ENCODE measurements at places on chromosomes 12 and 14. TPM values are rescaled to one million over a fixed set of nuclear protein-coding genes. Genes with fewer than 3 reads are reported as not detected.

BEST3 gene
- not detected for total RNA-seq

TAS2R13 gene
- total RNA-seq, result 0.96 TPM

SOAT2 gene
- total RNA-seq, result not detected

OR6C65 gene
- not detected for total RNA-seq

PMCH gene
- 3.1 TPM for total RNA-seq

FAM186B gene
- total RNA-seq, result 0.62 TPM

KCNJ8 gene
- total RNA-seq, result not detected

ADAMTS20 gene
- total RNA-seq, result not detected

GRCh38 chr14:88541324-88541723 lies 13.5 kb downstream of the PTPN21 start:
- no peak for DNase-seq
- H3K27me3 ChIP-seq, result peaks cover 5% of the 10 kb centered on the region
- no peaks in the 10 kb centered on the region for H3K36me3 ChIP-seq
- H3K27ac ChIP-seq, result no peak overlapping the region
- no peak overlapping the region for H3K4me3 ChIP-seq

- H3K4me1 ChIP-seq, result peaks cover 4% of the 10 kb centered on the region
- H3K4me3 ChIP-seq, result no peak overlapping the region
- DNase-seq, result no peak
- peaks cover 2% of the 10 kb centered on the region for H3K36me3 ChIP-seq
Observed at GRCh38 chr14:28765831-28766468, 637 bp upstream of the FOXG1 start.

DNA sequence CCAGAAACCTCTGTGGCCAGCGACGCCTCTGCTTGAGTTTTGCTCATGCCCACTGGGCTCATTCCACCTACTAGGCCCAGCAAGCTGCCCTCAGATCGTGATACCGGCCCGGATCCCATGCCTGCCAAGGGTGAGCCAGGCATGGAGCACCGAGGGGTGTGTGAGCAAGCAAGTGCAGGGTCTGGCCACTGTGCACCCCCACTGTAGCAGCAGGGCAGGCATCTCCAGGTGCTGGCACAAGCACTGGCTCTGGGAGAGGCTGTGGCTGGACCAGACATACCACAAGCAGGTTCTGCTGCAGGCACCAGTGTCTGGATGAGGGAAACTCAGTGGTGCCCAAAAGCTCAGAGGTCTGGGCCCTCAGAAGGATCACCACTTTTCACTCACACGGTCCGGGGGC lies 20.6 kb downstream of the FAM186A start:
- peaks cover 2% of the 10 kb centered on the region for H3K27me3 ChIP-seq
- H3K27ac ChIP-seq, result no peak overlapping the region
- H3K4me1 ChIP-seq, result no peaks in the 10 kb centered on the region
- no peaks in the 10 kb centered on the region for H3K36me3 ChIP-seq
- H3K4me3 ChIP-seq, result no peak overlapping the region
- no peak for DNase-seq

DNA sequence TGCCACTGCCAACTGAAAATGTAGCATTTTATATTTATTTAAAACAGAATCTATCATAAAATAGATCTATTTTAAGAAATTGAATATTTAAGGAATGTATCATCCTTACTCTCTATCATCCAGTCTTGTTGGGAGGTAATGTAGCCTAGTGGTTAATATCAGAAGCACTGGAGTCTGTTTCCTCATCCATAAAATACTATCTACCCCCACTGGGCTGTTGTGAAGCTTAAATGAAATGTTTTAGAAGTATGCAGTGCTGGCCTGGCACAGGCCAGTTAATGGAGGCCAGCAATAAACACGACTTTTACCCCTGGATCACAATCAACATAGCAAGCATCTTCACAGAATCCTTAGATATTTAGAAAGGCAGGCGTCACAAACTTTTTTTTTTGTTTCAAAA lies 188.0 kb downstream of the CAND1 start:
- no peak overlapping the region for H3K27ac ChIP-seq
- H3K27me3 ChIP-seq, result peaks cover 28% of the 10 kb centered on the region
- H3K4me1 ChIP-seq, result peaks cover 12% of the 10 kb centered on the region
- H3K4me3 ChIP-seq, result no peak overlapping the region

DNA sequence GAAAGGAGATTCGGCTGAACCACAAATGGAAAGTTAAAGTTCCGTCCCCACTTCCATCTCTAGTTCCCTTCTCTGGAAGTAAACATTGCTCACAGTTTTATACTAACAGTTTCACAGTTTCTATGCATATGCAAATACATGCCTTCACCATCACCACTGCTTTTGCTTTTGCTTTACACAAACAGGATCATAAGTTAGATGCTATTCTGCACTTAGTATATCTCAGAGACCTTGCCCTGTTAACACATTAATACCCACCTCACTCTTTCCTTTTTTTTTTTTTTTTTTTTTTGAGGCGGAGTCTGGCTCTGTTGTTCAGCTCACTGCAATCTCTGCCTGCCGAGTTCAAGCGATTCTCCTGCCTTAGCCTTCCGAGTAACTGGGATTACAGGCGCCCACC lies 890 bp downstream of the TEP1 start:
- H3K27ac ChIP-seq, result peak overlapping the region; percentile 87
- H3K4me1 ChIP-seq, result peaks cover 40% of the 10 kb centered on the region
- H3K27me3 ChIP-seq, result no peaks in the 10 kb centered on the region
- peaks cover 22% of the 10 kb centered on the region for H3K36me3 ChIP-seq
- peak overlapping the region; percentile 100 for H3K4me3 ChIP-seq

DNA sequence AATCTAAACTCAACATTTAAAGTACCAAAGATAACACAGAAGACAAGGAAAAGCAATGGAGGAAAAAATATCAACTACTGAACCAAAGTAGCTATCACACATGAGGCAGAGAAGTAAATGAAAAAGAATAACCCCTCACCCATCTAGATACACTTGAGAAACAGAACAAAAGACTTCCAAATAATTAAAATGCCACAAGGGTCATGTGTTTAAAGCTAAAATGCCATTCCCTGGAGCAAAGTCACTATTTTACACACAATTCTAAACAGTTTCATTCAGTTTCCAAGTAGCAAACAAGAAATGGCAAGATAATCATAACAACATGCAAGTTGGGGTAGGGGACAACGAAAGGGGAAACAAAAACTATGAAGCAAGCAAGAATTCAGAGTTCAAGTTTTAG lies 12.0 kb downstream of the OSBPL8 start:
- peaks cover 8% of the 10 kb centered on the region for H3K36me3 ChIP-seq
- peaks cover 39% of the 10 kb centered on the region for H3K4me1 ChIP-seq
- H3K4me3 ChIP-seq, result no peak overlapping the region
- no peak for DNase-seq
- no peak overlapping the region for H3K27ac ChIP-seq

DNA sequence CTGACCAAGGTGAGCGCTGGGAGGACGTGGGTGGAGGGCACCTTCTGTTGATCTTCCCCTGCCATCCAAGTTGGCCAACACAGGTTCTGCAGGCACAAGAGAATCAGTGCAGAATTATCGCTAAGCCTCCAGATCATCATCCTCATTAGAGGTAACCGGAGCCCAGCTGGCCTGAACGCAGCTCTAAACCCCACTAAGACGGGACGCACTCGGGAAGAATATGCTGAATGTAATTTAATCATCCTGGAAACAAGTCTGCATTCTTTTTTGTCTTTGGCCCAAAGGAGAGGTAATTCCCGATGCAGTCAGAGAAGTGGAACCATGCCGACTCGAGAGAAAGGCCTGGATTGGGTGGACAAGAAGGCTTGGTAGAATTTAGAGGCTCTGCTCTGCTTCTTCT lies 111.0 kb upstream of the GSC start:
- DNase-seq, result no peak
- H3K4me1 ChIP-seq, result no peaks in the 10 kb centered on the region
- no peaks in the 10 kb centered on the region for H3K27me3 ChIP-seq
- H3K4me3 ChIP-seq, result no peak overlapping the region
- no peak overlapping the region for H3K27ac ChIP-seq

GRCh38 chr12:124073356-124074035 lies 100.5 kb downstream of the ZNF664 start:
- H3K27ac ChIP-seq, result no peak overlapping the region
- no peaks in the 10 kb centered on the region for H3K4me1 ChIP-seq
- no peak overlapping the region for H3K4me3 ChIP-seq
- no peaks in the 10 kb centered on the region for H3K36me3 ChIP-seq
- DNase-seq, result no peak

DNA sequence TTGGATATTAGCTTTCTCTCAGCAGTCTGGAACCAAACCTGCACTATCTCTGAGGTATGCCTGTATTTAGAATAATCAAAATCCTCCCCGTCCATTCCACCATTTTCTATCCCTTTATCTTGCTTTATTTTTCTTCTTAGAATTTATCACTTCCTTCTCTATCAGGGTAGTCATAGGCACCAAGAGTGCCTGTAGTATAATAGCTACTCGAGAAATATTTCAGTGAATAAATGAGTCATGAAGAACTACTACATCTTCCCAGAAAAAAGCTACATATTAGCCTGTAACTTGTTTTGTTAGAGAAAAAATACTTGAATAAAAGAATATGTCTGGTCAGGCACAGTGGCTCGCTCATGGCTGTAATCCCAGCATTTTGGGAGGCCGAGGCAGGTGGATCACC lies 4.3 kb downstream of the SLC2A14 start:
- no peaks in the 10 kb centered on the region for H3K4me1 ChIP-seq
- H3K27ac ChIP-seq, result no peak overlapping the region
- H3K4me3 ChIP-seq, result no peak overlapping the region

DNA sequence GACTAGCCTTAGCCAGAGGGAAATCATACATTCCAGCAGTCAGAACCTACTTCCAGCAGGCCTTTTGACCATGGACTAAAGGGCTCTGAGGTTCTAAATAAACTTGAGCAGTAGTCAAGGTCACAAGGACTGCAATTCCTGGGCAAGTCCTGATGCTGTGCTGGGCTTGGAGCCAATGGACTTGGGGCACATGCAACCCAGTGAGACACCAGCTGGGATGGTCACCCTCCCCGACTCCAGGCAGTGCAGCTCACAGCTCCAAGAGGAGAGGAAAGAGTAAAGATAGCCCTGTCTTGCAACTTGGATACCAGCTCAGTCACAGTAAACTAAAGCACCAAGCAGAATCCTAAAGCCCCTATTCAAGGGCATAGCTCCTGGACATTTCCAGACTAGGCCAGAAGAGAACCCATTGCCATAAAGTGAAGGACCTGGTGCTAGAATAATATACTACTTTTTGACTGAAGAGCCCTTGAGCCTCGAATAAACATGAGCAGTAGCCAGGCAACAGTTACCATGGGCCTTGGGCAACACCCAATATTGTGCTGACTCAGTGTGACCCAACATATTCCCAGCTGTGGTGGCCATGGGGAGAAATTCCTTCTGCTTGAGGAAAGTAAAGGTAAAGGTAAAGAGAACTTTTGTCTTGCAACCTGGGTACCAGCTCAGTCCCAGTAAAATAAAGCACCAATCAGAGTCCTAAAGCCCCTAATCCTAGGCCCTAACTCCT lies 226.2 kb upstream of the CLEC14A start:
- no peaks in the 10 kb centered on the region for H3K27me3 ChIP-seq
- H3K4me1 ChIP-seq, result no peaks in the 10 kb centered on the region
- H3K27ac ChIP-seq, result no peak overlapping the region
- DNase-seq, result no peak
- no peak overlapping the region for H3K4me3 ChIP-seq

DNA sequence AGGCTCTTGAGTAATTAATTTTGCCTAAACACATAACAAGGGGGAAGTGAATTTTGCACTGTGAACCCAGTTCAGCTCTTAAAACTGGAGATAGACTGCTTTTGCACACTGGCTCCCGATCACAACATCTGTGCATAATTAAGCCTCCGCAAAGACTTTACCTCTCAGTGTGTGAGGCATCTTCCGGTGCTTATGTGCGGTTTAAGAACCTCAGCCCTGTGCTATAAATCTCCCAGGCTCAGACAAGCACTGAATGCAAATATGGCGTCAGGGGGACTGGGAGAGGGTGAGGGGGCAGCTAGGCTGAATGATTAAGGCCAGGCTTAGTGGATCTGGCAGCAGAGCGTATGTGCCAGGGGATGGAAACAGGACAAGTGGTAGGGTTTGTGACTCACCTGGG lies 103.3 kb downstream of the ADCK1 start:
- no peaks in the 10 kb centered on the region for H3K27me3 ChIP-seq
- H3K36me3 ChIP-seq, result no peaks in the 10 kb centered on the region
- no peak for DNase-seq
- no peak overlapping the region for H3K4me3 ChIP-seq
- H3K4me1 ChIP-seq, result no peaks in the 10 kb centered on the region

- H3K4me1 ChIP-seq, result peaks cover 32% of the 10 kb centered on the region
- no peak for DNase-seq
- peak overlapping the region; percentile 54 for H3K4me3 ChIP-seq
- no peak overlapping the region for H3K27ac ChIP-seq
- no peaks in the 10 kb centered on the region for H3K36me3 ChIP-seq
Observed at GRCh38 chr12:48002414-48002730, 1.9 kb downstream of the COL2A1 start.

GRCh38 chr14:57530571-57530970 lies 36.9 kb upstream of the CCDC198 start:
- H3K36me3 ChIP-seq, result no peaks in the 10 kb centered on the region
- no peak for DNase-seq
- no peaks in the 10 kb centered on the region for H3K27me3 ChIP-seq
- no peak overlapping the region for H3K4me3 ChIP-seq

GRCh38 chr14:75147423-75148071 lies 20.7 kb upstream of the NEK9 start:
- no peak overlapping the region for H3K4me3 ChIP-seq
- H3K27ac ChIP-seq, result no peak overlapping the region
- no peak for DNase-seq
- peaks cover 47% of the 10 kb centered on the region for H3K36me3 ChIP-seq

- peak overlapping the region; percentile 64 for H3K27ac ChIP-seq
- peaks cover 14% of the 10 kb centered on the region for H3K36me3 ChIP-seq
- no peaks in the 10 kb centered on the region for H3K27me3 ChIP-seq
- peaks cover 61% of the 10 kb centered on the region for H3K4me1 ChIP-seq
- no peak overlapping the region for H3K4me3 ChIP-seq
- no peak for DNase-seq
Observed at GRCh38 chr12:123105211-123105826, 45.6 kb downstream of the PITPNM2 start.

GRCh38 chr14:72401632-72402376 lies 469.6 kb downstream of the RGS6 start:
- H3K4me3 ChIP-seq, result peak overlapping the region; percentile 37
- DNase-seq, result peak; percentile 14
- no peaks in the 10 kb centered on the region for H3K36me3 ChIP-seq

DNA sequence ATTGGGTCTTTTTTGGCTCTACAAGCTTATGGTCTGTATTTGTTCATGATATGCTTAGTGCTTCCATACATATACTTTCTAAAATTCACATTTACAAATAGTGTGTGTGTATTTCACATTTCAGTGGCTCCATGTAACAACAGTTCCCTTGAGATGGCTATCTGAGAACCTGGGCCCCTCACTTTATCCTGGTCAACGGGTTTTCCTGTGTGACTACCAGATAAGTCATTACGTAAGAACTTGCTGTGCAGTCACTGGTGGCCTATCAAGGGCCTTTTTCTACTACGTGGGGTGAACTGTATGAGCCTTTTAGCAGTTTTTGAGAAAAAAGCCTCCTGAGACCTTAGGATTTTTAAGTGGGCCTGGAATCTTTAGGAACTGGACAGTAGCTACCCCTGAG lies 454.1 kb downstream of the PCNX1 start:
- H3K27me3 ChIP-seq, result no peaks in the 10 kb centered on the region
- peaks cover 24% of the 10 kb centered on the region for H3K36me3 ChIP-seq
- peaks cover 53% of the 10 kb centered on the region for H3K4me1 ChIP-seq
- no peak overlapping the region for H3K27ac ChIP-seq
- H3K4me3 ChIP-seq, result no peak overlapping the region
- DNase-seq, result no peak
